Pulmonary artery endothelial cell (primary cell): ENCODE measurements at places on chromosomes 3 and 15.

DNA sequence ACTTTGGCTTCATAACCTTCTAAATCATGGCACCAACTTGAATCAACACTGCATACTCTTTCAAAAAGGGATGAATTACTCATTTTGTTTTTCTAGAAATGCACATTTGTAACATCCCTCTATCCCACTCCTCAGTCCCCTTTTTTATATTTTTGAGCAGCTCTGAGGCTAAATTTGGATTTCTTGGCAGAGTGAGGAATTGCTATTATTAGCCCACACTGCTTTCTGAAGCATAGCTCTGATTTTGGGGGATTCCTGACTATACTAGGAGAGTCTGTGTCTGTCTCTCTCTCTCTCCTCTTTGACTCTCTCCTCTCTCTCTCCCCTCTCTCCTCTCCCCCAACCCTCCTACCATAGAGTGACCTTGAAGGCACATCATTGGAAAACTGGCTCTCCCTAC, 76.6 kb downstream of the RBPMS2 start:
- DNase-seq = no peak

DNA sequence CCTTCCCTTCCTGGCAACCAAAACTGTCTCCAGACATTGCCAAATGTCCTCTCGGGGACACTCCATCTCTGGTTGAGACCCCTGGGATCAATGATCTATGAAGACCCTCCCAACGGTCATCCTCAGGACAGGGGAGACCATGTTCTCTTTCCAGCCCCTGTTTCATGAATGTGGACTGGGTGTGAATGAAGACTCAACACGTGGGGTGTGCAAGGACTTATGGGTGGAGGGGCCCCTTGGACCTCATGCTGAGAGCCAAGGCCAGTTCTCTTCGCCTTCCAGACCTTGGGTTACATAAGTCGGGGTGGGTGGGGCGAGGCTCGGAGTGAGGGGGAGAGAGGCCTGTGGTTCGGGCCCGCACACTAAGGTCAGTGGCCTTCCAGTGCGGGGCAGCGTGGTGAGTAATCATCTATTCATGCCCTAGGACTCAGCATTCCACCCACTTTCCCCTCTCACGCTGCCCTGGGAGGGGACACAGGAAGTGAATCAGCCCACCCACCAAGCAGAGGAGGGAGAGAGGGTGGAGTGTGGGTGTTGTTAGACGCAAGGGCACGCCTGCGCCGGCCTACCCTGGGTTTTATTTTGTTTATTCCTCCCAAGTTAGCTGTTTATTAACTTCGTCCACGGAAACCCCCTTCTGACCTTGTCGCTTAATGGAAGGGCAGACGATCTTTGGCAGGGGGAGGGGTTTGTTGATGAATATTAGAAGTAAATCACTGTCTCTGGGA, 6.7 kb downstream of the PAQR5 start:
- DNase-seq = peak; percentile 13

- DNase-seq = no peak
These were observed 58.1 kb downstream of the DGKG start for GRCh38 chr3:186303965-186304364.

GRCh38 chr15:92934716-92935115, 34.6 kb downstream of the CHD2 start:
- no peak for DNase-seq

GRCh38 chr3:40996827-40997710, 202.2 kb upstream of the CTNNB1 start:
- DNase-seq = no peak

DNA sequence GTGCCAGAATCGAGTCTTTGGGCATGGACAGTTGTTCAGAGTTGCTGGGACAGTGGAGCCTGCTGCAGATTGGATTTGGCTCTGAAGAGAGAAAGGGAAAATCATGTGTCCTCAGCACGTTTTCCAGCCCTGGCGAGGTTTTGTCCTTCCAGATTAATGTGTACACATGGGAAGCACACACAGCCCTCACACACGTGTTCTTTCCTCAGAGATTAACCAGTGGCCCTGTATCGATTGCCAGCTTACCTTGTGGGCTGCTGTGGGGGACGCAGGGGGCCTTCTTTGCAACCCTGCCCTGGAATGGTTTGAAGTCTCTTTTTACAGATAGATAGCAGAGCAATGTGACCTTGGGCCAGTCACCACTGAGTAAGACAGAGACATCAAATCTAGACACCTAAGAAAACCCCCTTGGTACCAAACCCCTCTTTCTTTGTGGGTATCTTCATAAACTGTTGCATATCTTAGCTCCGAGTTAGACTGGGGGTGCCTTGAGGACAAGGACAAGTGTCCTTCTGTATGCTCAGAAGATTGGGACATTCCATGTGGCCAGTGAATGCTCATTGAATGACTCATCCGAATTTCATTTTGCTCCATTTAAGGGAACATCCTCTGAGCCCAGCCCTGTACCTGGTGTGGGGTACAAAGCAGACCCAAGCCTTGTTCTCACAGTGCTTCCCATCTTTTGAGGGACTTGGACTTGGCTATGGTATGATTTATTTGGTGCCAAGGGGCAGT, 48.0 kb downstream of the SMAD6 start:
- DNase-seq = no peak

- DNase-seq = no peak
These were observed 721 bp downstream of the P2RY1 start for GRCh38 chr3:152835601-152836102.
